ENCODE measurements at places on chromosomes 4 and X. TPM values are rescaled to one million over a fixed set of nuclear protein-coding genes. Genes with fewer than 3 reads are reported as not detected.

GAGE1 gene
- not detected for total RNA-seq

GAGE12D gene
- not detected for total RNA-seq

RHOXF2 gene
- total RNA-seq = not detected

ANXA3 gene
- total RNA-seq = 2.5 TPM

DGAT2L6 gene
- not detected for total RNA-seq

RS1 gene
- total RNA-seq = not detected

PPP4R3C gene
- total RNA-seq = not detected

TNMD gene
- total RNA-seq = not detected

LAMTOR3 gene
- 50.4 TPM for total RNA-seq

FAM47C gene
- not detected for total RNA-seq

GPAT3 gene
- total RNA-seq = not detected

SULT1E1 gene
- total RNA-seq = 2.8 TPM

PABPC1L2B gene
- total RNA-seq = not detected

HAUS7 gene
- 11.0 TPM for total RNA-seq

TEX13B gene
- not detected for total RNA-seq

MMRN1 gene
- total RNA-seq = 3.8 TPM

CD38 gene
- total RNA-seq = 9.1 TPM

GAGE2A gene
- total RNA-seq = not detected

CYSLTR1 gene
- 0.63 TPM for total RNA-seq

CITED1 gene
- 3.1 TPM for total RNA-seq

AR gene
- 0.94 TPM for total RNA-seq

SSX4 gene
- total RNA-seq = not detected

Data from parietal lobe (tissue), 2 donors.